Pons (tissue), 1 donor: ENCODE measurements at places on chromosomes 2 and 18.

- no peak for DNase-seq
Observed at GRCh38 chr2:181467966-181468707, 11.0 kb downstream of the ITGA4 start.

DNA sequence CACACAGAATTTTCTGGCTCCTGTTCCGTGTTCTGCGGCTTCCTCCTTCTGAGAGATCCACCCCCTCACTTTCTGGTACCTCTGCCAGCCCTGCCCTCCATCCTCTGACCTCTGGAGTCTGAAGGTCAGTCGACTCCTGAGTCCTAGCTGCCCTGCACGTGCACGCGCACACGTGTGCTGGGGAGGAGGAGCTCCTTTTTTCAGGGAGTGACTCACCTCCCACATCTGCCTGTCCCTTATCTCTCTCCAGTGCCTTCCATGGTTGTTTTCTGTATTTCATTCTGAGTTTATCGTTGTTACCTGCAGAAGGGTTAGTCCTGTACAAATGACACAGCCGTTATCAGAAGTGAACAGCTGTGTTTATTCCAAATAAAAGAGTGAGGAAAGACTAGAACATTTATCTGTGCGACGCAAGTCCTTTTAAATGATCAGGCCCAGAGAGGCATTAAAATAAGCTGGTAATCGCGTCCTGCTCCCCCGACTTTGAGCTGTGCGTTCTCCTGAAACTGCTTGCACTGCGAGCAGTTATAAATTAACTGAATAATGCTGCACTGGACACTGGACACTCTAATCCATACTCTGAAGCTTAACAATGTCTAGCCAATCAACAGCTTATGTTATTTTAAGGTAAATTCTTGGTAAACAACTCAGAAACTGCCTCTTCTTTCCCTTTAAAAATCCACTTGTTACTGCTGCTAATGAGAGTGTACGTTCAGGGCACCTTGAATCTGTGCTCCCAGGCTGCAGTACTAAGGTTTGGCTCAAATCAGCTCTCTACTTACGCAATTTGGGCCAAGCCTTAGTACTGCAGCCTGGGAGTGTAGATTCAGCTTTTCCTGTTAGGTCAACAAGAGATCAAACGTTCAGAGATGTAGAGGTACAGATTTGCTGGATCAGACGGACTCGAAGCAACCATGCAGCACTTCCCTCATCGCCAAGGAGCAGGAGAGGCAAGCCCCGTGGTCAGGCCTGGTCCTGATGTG is 72.5 kb downstream of the GALR1 start:
- DNase-seq = no peak

GRCh38 chr2:158772306-158773078 is 22.6 kb upstream of the DAPL1 start:
- DNase-seq = peak; percentile 95

DNA sequence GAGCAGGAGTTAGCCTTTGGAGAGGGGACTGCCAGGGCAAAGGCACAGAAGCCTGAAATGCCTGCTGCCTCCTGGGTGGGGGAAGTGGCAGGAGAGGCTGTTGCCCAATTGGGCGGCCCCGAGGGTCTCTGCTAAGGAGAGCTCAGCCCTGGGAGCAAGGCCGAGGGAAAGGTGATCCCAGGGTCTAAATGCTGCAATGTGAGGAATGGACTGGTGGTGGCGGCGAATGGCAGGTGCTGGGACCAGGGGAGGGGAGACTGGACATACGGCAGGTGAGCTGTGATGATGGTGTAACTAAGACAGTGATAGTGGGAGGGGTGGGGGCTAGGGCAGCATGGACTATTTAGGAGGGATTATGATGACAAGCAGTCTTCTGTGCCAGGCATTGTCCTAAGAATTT is 104.0 kb downstream of the DYSF start:
- no peak for DNase-seq

- no peak for DNase-seq
Observed at GRCh38 chr2:111656436-111656835, 227.6 kb downstream of the ANAPC1 start.

DNA sequence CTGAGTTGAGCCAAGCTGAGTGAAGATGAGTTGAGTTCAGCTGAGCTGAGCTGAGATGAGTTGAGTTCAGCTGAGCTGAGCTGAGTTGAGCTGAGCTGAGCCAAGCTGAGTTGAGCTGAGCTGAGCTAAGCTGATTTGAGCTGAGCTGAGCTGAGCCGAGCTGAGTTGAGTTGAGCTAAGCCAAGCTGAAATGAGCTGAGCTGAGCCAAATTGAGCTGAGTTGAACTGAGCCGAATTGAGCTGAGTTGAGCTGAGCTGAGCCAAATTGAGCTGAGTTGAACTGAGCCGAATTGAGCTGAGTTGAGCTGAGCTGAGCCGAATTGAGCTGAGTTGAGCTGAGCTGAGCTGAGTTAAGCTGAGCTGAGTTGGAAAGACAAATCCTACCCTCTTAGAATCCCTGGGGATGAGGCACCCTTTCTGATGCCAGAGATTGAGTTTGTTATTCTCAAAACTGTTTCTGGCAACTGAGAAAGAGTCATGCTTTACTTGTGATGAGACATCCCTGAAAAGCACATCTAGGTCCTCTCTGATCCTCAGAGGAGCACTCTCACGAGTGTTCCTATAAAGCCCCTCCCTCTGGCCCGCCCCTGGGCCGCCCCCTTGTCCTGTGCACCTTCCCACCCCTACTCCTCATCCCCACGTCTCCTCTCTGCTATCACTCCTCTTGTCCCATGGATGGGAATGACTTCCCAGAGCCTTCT is 116.5 kb downstream of the MCFD2 start:
- no peak for DNase-seq

DNA sequence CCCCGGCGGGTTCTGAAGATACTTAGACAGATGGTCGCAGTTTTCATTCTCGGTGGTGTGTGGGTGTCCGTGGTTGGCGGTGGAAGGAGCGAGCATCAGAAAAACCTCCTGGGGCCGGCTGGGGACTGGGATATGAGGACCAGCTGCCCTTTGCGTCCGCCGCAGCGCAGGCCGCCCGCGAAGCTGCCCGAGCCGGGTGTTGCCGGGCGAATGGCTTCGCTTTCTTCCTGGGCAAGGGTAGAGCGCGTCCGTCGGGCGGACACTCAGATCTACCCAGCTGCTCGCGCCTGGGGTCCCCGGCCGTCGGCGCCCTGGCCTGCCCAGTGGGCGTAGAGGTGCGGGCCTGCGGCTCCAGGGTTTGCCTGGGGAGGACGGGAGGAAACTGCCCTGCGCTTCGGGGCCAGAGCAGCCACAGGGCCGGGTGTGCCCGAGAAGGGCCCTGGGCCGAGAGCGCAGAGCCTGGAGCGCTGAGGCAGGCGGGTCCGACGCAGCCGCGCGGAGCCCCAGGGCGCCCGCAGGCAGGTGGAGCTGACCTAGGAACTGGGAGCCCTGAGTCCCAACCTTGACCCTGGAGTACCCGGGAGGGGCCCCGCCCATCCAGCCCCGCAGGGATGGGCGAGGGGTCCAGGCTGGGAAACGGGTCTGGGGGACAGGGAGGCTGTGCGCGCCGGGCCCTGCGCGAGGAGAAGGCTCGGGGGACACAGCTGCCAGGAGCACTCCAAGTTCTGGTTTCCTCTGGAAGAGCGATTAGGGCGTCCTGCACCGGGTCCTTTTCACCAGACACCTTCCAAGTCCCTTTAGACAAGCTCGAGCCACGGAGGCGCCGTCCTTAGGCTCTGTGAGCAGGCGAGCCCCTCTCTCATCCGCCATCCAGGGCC is 1.3 kb downstream of the TWIST2 start:
- no peak for DNase-seq

- DNase-seq = no peak
Observed at GRCh38 chr18:51426996-51427395, 229.5 kb upstream of the MEX3C start.

- no peak for DNase-seq
Observed at GRCh38 chr2:159891267-159891588, 93.2 kb upstream of the CD302 start.

DNA sequence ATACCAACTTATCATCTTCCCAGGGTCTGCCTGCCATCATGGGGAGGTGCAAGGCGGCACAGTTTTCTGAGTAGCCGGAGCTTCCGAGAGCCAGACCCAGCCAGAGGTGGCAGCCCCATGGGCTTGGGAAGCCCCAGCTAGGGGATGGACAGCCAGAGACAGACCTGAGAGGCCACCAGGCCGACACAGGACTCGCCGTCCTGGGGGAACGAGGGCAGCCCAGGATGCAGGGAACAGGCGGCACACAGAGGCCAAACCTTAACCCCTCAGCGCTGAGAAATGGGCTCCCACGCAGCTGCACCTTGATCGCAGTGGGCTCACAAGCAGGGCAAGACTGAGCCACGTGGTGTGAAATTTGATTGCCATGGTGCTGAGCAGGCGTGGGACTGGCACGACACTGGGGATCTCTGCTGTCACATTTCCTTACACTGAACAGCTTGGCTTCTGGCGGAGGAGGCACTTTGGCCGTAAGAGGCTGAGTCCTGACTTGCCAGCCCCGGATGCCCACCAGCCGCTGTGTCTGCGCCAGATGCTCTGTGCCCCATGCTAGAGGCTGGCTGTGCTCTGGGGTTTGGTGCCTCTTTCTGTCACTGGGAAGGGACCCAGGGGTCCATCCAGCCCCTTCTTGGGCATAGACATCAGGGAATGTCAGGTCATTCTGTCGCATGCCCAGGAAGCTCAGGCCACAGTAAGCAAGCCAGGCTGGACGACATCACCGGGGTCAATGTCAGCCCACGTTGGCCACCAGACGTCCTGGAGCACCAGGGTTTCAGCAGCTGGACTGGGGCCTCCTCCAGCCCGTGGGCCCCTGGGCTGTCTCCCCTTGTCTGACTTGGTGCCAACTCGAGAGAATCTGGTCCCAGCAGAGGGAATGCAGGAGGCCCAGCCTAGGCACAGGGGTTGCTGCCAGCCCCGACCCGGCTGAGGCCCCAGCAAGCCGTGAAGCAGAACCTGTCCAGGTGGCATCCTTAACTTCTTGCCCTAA is 312.1 kb upstream of the MYT1L start:
- DNase-seq = no peak

GRCh38 chr2:178295906-178296305 is 101.6 kb downstream of the OSBPL6 start:
- DNase-seq = no peak

DNA sequence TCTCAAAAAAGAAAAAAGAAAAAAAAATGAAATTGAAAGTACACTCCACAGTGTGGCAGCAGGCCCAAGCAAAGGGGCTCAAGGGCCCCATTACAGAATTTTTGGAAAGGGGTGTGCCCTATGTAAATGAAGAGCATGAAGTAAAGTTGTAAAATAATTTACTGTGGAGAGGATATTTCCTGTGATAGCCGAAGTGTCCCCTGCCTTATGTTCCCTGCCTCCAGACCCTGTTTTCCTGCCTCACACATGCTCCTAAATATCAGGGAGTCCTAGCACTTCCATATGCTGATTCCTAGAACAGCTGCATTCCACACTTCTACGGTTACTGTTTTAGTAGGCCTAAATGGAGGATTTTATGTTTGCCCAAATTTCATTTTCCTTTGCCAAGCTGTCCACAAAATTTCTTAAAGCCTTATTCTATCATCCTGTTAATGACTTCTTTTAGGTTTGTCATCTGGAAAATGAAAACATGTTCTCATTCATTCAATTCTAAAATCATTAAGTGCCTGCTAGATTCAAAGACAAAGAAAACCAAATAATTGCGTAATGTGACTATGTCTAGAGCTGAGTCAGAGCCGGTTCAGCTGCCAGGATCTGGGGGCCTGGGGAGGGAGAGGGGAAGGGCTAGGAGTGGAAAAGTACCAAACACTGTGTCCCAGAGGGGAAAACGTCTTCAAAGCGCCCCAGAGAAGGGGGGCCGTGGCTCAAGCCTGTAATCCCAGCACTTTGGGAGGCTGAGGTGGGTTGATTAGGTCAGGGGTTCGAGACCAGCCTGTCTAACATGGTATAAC is 25.9 kb upstream of the IMPA2 start:
- peak; percentile 31 for DNase-seq

GRCh38 chr2:223396993-223397392 is 205.2 kb downstream of the SCG2 start:
- no peak for DNase-seq

GRCh38 chr2:239322416-239323086 is 78.3 kb downstream of the HDAC4 start:
- no peak for DNase-seq

GRCh38 chr18:75977081-75977480 is 518.0 kb downstream of the ZNF516 start:
- DNase-seq = no peak

GRCh38 chr2:237147317-237147716 is 61.6 kb downstream of the COPS8 start:
- DNase-seq = no peak

- DNase-seq = peak; percentile 84
Observed at GRCh38 chr2:165634855-165635254, 159.2 kb downstream of the GALNT3 start.

GRCh38 chr2:6679471-6679870 is 186.2 kb downstream of the CMPK2 start:
- no peak for DNase-seq

DNA sequence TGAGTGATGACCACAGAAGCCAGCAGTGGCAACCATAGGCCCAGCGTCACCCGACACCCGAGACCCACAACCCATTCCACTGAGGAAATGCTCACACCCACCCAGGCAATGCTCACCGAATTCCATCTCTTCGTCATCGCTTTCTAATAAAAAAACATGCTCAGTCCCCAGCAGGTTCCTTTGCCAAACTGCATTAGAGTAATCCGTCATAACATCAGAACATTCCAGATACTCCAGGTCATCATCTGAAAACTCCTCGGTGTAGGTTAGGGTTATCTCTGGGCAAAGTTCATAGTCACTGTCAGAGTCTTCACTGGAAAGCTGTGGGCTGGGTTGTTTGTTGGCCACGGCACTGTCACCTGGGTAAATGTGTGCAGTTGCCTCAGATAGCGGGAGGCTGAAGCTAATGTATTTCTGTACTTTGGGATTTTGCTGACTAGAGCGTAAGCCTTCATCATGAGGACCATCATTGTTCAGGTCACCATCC is 49.3 kb downstream of the ALPK2 start:
- DNase-seq = no peak

DNA sequence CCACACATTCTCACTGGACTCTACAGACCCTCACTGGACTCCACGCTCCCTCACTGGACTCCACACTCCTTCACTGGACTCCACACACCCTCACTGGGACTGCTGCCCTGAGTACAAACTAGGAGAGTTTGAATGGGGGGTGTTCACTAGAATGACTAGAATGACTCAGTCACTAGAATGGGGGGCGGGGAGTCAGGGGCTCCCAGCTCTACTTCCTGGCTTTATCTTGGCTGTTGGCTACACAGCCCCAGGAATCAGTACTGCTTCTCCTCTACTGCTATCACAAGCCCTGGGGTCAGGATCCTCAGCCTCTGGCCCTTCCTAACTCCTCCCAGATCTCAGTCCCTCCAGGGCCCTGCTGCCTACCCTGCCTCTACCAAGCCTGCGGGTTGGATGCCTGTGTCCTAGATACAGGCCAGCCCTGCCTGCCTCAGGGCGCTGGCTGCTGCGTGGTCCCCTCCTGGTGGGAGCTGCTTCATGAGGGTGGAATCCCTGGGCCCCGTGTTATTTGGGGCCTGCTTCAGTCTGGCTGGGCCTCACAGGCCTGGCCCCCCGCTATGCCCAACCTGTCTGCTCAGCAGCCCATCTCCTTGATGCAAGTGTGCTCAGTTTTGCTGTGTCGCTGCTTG is 7.8 kb downstream of the PTMA start:
- DNase-seq = no peak
